ENCODE measurements at places on chromosomes 1 and 21.

DNA sequence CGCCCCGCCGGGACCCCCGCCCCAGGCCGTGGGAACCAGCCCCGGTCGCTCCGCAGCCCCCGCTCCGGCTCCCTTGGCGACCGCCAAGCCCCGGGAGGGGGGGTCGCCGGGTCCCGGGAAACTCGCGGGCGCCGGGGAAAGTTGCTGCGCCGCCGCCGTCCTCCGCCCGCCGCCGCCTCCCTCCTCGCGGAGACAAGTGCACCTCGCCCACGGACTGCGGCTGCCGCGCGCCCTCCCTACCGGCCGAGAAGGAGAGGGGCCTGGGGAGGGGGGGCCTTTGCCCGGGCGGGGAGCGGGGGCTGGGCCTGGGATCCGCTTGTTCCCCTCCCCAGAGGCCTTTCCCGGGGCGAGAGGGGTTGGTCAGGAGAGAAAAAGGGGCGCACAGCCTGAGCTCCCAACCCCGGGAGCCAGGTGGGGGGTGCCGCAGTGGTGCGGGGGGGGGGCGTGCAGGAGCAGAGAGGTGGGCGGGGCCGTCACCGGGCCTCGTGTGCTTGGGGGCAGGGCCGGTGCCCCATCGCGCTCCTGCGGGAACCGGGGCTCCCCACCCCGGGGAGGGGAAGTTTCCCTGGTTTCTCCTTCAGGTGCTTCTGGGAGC is 592 bp downstream of the AGRN start:
- DNase-seq: no peak

DNA sequence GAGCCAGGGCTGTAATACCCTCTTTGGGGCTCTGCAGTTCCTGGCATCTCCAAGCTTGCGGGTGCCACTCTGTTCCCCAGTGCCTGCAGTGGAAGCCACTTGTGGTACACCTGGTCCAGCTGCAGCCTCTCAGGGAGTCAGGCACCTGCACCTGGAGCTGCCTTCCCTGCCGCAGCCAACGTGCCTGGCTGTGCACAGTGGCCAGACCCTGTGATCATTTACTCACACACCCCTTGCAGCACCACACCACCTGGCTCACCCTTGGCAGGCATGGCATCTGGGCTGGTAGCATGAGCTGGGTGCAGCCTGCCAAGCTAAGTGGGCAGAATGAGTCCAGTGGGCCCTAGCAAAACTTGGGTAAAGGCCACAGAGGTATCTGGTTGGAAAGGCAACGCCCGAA is 51.1 kb upstream of the NTPCR start:
- no peak for DNase-seq

DNA sequence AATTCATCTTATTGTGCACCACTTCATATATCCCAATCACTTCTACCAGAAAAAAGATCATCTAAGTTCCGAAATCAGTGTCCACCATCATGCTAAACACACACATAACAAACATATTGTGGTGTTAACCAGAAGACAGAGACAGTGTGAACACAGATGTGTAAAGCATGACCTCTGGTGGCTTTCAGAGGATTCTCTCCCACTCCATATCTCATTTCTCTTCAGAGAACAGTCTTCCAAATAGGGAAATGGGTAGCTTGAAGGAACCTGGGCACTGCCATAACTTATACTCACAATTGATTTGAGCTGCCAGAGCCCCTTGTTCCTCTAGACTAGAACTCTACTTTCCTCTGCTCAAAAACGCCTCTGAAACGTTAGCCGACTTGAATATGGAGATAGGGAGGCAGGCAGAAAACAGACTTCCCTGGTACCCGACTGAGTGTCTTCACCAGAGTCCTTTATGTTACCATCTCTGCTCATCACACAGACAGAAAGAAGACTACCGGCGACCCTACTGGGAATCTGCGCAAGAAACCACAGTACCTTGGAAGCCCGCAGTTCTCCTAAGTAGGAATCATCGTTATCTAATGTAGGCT is 1.8 kb upstream of the ELAPOR1 start:
- DNase-seq: no peak

DNA sequence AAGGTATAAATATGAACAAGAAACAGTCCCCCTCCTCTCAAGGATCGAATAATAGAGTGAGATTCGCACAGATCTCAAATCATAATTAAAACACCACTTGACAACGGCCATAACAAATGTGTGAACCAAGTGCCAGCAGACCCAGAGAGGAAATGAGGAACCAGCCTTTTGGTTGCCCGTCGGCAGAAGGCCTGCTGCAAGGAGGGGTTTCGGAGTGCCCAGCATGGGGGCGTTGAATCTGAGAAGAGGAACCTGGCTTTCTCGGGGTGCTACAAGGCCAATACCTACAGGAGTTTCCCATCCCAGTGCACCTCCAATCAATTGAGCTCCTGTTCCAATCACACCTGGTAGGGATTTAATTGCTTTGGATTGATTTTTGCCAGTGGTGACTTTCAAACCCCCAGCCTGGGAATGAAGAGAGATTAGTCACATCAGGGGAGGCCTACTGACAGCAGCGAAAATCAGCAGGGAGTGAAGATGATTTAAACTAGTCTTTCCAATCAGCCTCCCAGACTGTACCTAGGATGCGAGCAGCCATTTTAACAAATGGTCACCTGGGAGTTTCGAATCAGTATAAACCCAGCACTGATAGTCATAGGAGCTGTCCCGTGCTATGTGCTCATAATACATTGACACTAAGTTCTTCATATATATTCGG is 263.8 kb downstream of the KAZN start:
- DNase-seq: no peak

DNA sequence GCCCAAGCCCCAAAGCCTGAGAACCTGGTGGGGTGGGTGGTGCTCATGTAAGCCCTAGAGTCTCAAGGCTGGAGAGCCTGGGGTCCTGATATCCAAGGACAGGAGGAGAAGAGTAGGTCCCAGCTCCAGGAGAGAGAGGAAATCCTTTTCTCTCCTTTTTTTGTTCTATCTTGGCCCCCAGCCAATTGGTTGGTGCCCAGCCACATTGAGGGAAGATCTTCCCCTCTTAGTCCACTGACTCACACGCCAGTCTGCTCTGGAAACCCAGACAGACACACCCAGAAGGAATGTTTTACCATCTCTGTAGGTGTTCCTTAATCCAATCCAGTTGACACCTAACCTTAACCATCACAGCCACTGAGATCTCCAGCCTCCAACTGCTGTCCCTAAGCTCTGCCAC is 16.2 kb upstream of the LIN9 start:
- no peak for DNase-seq

DNA sequence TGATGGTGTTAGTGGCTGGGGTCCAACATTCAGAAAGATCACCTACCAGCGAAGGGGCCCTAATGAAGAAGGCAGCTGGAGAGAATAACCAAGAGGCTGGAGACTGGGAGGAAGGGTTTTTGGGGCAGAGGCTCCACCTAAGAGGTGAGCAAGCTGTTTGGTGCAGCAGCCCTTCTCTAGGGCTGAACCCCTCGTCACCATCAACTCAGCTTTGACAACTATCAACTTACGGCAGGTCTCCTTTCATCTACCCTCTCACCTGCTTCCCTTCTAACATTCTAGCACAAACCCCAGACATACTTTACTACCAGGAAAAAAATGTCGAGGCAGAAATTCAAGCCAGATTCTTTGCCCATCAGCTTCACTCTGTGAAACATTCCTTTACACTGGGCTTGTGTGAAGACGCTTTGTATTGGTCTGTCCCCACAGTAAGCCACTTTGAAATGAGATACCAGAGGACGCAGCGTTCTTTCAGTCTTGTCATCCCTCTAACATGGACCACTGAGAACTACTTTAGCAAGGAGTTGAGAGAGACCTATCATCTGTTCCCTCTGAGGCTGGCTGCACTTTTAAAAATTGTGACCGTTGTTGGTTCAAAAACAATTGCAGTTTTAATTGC is 84.6 kb downstream of the RAVER2 start:
- DNase-seq: no peak

All from nucleus accumbens (tissue), 56 donors.